Upper lobe of right lung (tissue), 1 donor: ENCODE measurements at places on chromosomes 16 and 17.
A peak's percentile ranks its signal among the peaks of the same experiment; 100 is the strongest.

- no peak for DNase-seq
These were observed 120.3 kb upstream of the CIBAR2 start for GRCh38 chr16:85232369-85233142.

DNA sequence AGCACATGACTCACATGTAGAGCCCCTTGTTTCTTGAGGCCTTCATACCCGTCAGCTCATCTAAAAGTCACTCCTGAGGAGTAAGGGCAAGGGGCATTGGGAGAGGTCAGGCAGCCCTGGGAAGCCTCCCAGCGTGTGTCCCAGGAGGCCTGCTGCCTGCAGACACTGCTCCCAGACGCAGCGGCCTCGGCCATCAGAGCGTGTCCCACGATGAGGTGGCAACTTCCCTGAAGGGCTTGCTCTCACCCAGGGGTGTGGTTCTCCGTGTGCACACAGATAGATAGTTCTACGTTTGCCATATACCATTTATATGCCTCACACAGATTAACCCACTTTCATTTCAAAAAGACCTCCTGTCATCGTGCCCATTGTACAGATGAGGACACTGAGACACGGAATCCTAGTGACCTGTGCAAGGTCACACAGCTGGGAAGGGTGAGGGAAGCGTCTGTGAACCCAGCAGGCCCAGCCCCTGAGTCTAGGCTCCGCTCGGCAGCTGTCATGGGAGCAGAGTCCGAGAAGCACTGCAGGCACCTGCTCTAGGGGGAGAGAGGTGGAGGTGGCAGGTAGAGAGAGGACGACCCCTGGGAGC, 8.3 kb downstream of the TUBB3 start:
- no peak for DNase-seq

DNA sequence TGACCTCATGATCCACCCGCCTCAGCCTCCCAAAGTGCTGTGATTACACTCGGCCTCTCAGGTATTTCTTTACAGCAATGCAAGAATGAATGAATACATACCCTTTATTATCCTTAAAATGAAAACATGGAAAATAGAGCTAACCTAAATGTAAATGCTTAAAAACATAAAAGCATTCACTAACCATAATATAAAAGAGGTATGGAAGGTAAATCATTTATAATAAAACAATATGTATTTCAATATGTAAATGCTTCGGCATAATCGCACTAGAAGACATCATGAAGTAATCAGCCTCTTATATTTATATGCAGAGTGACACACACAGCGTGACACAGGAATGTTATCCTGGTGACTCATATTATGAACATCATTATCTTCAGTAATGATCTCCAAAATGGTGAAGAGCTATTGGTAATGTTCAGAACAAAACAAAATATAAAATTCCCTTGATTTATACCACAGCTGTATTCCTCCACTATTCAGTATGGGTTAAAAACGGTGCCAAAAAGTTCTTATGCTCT, 53.9 kb downstream of the AIPL1 start:
- DNase-seq, result no peak

- DNase-seq, result no peak
These were observed 6.2 kb downstream of the MPP2 start for GRCh38 chr17:43900858-43901754.

- DNase-seq, result no peak
These were observed 27.9 kb downstream of the MYOCD start for GRCh38 chr17:12693640-12694039.

GRCh38 chr17:64263000-64263766, at the start of gene TEX2:
TSS of gene TEX2 (minus strand) at chr17:64263260. CDS start at chr17:64214217, 49,043 bp downstream.
- peak; percentile 96 for DNase-seq

- DNase-seq, result no peak
These were observed 3.0 kb downstream of the RAB26 start for GRCh38 chr16:2151188-2152091.

- no peak for DNase-seq
These were observed 39.3 kb downstream of the CBFB start for GRCh38 chr16:67068212-67068753.

DNA sequence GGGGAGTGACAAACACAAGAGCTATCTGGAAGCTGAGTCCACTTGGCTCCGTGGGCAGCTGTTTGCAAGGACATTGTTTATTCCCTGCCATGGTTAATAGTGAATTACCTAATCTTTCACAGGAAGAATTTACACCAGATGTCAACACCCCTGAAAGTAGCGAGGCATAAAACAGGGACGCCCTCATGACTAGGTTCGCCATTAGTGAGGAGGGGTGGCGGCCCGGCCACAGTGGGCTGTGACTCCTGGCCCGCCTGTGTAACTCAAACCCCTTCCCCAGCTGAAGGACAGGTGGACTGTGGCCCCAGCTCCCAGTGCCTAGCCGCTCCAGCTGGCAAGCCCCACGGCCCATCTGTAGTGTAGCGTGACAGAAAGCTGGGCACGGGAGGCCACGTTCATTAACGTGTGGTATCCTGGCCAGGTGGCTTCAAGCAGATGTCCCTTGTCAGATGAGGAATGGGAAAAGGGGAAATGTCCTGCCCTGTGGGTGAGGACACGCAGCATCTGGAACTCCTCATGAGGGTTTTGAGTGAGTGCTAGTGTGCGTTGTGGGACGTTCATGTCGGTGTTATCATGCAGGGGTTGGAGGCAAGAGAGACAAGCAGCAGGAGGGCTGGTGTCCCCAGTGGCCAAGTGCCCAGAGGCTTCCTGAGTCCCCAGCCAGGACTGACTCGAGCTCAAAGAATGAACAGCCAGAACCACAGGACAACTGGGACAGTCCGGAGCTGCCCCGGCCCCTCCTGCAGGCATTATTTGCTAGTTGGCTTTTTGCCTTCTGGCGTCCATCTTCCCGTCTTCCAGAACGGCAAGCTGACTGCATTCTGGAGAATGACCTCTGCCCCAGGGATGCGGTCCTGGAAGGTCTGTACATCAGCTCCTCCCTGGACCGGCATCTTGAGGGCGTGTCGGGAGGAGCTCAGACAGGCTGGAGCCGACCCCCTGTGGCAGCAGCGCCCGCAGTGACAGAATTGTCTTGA, 19.2 kb downstream of the KDM8 start:
- DNase-seq, result no peak

DNA sequence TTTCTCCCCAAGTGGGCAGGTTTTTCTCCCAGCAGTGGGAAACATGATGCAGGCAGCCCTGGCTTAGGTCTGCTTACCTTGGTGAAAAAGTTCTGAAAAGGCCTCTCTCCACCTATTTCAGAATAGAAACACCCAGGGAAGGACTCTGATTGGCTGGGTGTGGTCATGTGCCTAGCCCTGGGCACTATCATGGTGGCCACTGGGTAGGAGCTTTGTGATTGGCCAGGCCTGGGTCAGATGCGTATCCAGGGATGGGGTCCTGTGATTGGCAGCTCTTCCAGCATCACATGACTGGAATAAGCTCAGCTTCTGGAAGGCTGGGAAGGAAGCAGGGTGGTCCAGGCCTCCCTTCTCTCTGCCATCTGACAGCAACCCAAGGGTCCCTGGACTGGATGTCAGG, 53.5 kb downstream of the ZDHHC7 start:
- DNase-seq, result no peak

GRCh38 chr17:68459037-68459639, 1.8 kb upstream of the WIPI1 start:
- DNase-seq, result no peak

GRCh38 chr16:11502239-11502638, 84.5 kb downstream of the LITAF start:
- DNase-seq, result no peak

DNA sequence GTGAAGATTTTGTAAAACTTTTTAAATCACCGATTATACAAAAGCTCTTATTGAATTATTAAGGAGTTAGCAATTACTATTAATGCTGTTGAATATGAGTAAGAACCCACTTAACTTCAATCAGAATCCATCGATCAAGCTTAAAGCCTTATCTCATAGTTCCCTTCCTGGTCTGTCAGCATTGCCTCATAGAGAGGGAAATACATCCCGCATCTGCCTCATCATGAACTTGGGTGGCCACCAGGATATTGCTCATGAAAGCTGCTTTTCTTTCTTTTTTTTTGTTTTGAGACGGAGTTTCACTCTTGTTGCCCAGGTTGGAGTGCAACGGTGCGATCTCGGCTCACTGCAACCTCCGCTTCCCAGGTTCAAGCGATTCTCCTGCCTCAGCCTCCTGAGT, 66.7 kb downstream of the PIGL start:
- DNase-seq, result no peak

DNA sequence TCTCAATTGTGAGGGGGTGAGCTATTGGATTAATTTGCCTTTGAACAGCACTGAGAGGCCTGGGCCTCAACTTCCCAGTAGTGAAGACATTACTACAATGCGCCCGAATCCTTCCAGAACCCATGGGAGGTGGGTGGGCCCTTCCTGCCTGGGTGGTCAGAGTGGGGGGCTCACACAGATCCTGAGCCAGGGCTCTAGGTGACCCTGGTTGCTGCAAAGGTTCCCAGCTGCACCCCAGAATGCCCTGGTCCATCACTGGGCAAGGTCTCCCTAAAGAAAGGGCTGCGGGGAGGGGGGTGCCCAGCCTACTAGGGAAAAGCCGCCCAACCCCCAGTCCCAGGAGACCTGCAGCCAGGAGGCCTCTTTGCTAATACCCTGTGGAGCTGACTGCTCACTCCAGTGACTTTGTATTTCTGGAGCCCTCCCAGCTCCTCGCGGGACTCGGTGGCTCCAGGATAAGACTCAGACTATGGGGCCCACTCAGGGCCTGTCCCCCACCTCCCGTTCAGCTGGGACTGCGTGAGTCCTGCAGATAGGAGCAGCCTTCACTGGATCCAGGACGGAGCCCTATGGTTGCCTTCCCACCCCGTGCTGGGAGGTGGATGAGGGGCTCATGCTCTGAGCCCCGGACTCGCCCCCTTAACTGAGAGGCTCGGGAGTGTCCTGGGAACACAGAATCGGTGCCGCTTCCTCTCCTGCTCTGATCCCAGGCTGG, 40.2 kb downstream of the SLC7A5 start:
- no peak for DNase-seq

- no peak for DNase-seq
These were observed 47.5 kb upstream of the ZCCHC14 start for GRCh38 chr16:87540072-87540896.

DNA sequence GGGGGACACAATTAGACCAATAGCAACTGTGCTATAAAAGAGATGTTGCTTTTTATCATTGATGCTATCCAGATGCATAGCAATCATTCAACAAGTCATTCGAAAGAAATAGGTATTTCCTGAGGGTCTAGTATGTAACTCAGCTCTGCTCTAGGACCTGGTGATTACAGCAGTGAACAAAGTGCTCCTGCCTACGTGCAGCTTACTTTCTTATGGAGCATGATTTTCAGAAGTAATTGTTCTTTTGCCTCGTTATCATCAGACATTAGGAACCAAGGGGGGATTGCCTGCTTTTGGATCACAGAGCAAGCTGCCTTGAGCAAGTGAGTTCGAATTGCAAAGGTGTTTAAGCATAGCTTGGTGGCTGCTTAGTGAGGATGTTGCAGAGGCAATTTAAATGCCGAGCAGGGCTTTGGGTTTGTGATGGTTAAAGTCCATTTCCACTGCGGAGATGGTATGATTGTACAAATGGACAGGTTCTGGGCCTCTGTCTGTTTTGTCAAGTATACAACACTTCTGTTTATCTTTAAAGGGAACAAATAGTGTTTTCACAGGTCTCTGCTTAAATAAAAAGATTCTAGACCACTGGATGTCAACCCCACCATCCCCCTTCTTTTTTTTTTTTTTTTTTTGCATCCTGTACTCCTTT, 41.5 kb downstream of the WWOX start:
- no peak for DNase-seq

DNA sequence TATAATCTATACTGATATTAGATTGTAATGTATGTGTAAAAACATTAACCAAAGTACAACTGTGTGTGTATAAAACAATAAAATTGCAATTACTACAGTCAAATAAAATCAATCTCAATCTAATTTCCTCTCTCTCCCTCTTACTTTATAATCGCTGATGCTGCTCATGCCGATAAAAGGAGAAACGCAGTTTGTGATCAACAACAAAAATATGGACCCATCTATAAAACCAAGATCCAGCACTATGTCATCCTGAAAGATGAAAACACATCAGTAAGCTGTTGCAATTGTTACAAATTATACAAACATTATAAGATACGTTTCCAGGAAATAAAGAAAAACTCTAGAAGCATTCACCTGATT, 33.5 kb upstream of the ABCA6 start:
- DNase-seq, result no peak

DNA sequence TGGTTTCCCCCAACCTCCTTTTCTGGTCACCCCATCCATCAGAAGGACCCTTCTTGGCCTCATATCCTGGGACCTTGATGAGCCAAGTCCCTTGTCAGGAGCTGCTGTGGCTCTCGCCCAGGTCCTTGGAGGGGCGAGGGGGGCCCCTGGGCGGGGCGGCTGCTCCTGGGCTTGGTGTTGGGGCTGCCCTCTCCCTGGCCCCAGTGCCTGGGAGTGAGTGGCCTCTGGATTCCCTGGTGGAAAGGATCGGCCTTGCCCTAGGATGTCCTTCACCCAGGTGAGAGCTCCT, 6.2 kb upstream of the NOTUM start:
- no peak for DNase-seq

DNA sequence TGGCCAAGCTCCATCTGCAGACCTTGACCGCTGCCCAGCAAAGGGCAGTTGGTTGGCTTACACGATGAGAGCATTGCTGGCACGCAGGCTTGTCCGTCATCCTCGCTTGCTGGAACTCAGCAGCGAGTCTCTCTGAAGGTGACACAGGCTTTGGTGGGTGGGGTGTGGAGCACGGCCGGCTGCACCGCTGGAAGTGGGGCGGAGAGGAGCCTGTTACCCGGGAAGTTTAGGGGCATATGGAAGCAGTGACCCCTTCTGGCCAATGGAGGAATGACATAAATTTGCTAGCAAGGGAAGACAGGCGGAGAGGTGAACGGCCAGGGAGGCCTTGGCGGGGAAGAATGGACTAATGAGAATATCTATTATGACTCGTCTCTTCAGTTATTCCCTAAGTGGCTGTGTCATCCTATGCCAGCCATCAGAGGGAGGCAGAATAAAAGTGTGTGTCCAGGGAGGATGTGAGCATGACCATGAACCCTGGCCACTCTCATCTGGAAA, 65.9 kb upstream of the SDK2 start:
- DNase-seq, result no peak

- DNase-seq, result no peak
These were observed 18.2 kb downstream of the SCN4A start for GRCh38 chr17:63954402-63955063.

DNA sequence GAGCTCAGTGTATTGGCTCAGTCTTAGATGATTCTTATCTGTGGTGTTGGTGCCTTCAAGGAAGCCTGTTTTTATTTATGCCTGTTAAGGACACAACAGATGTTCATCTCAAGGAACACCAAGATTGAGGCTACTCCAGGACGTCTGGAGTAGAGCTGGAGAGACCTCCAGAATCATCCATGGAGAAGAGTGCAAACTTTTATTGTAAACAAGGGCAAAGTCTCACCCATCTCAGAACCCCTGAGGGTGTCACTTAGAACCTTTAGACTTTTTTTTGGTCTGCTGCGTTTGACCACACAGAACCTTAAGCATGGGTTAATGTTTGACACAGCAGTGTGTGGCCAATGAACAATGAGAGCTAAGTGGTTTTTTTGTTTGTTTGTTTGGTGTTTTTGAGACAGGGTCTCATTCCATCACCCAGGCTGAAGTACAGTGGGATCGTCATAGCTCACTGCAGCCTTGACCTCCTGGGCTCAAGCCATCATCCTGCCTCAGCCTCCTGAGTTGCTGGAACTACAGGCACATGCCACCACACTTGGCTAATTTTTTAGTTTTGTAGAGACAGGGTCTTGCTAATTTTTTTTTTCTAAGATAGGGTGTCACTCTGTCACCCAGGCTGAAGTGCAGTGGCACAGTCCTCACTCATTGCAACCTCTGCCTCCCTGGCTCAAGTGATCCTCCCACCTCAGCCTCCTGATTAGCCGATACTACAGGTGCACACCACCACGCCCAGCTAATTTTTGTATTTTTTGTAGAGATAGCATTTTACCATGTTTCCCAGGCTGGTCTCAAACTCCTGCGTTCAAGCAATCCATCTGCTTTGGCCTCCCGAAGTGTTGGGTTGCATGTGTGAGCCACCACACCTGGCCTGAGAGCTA, 16.3 kb downstream of the SLC47A1 start:
- DNase-seq, result no peak
